ENCODE measurements at places on chromosomes 7 and 10. TPM values are rescaled to one million over a fixed set of nuclear protein-coding genes. Genes with fewer than 3 reads are reported as not detected.

Gene KNDC1
- 4.0 TPM for total RNA-seq

Gene POT1
- total RNA-seq, result 23.6 TPM

GRCh38 chr7:110803602-110804143 is 287.3 kb upstream of the LRRN3 start:
- no peaks in the 10 kb centered on the region for H3K36me3 ChIP-seq
- H3K4me1 ChIP-seq, result peaks cover 4% of the 10 kb centered on the region
- no peak for DNase-seq
- H3K27ac ChIP-seq, result no peak overlapping the region
- H3K27me3 ChIP-seq, result no peaks in the 10 kb centered on the region
- no peak overlapping the region for H3K4me3 ChIP-seq

DNA sequence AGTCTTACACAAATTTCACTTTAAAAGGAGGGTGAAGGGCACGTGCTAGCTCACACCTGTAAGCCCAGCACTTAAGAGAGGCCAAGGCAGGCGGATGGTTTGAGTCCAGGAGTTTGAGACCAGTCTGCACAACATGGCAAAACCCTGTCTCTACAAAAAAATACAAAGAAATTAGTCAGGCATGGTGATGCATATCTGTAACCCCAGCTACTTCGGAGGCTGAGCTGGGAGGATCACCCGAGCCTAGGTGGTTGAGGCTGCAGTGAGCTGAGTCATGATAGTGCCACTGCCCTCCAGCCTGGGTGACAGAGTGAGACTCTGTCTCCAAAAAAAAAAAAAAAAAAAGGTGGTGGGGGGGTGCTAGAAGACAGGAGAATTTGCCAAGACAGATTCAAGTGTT is 237.3 kb upstream of the KLF14 start:
- no peak for DNase-seq
- no peak overlapping the region for H3K4me3 ChIP-seq
- H3K27ac ChIP-seq, result no peak overlapping the region
- no peaks in the 10 kb centered on the region for H3K27me3 ChIP-seq

- peaks cover 8% of the 10 kb centered on the region for H3K36me3 ChIP-seq
- no peak for DNase-seq
- H3K27ac ChIP-seq, result no peak overlapping the region
- H3K4me3 ChIP-seq, result no peak overlapping the region
Measured at GRCh38 chr7:35430547-35431153, 176.8 kb upstream of the TBX20 start.

DNA sequence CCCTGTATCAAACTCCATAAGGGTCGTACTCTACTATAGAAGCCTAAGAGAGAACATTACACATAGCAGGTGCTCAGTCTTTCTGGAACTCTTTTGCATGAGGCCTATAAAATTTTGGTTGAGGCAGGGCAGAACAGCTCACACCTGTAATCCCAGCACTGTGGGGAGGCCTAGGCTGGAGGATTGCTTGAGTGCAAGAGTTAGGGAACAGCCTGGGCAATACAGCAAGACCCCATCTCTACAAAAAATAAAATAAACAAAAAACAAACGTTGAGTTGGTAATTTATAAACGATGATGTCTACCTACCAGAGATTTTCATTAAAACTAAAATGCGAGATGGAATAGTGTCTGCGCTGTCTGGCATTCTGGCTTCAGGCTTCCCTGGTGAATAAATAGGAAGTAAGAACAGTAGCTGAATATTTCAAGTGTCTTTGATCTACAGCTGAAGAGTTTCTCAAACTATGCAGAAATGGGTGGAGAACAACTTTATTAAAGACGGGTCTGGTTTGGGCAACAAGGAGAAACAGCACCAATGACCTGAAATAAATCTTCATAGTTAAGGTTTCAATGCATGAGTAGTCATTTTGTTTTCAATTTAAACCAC is 774 bp downstream of the PON2 start:
- no peaks in the 10 kb centered on the region for H3K27me3 ChIP-seq
- peak overlapping the region; percentile 84 for H3K4me3 ChIP-seq

- H3K27me3 ChIP-seq, result peaks cover 5% of the 10 kb centered on the region
- no peaks in the 10 kb centered on the region for H3K36me3 ChIP-seq
- no peak overlapping the region for H3K4me3 ChIP-seq
- no peaks in the 10 kb centered on the region for H3K4me1 ChIP-seq
Measured at GRCh38 chr10:117710181-117710798, 167.7 kb downstream of the EMX2 start.

DNA sequence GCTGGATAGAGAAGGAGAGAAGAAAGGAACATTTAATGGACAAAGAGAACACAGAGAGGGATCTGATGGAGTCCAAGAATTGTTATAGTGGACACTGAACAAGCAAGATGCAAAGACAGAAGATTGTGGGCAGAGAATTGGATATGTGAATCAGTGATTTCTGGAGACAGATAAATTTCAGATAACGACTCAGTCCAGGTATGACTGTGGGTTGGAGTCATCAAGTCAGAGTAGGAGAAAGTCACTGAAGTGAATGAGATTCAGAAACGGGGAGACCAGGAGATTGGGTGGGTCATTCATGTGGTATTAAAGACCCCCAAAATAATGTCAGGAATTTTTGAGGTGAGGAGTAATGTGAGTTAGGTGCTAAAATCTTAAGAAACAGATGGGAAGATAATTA is 23.0 kb downstream of the ASB4 start:
- no peak overlapping the region for H3K27ac ChIP-seq
- H3K27me3 ChIP-seq, result no peaks in the 10 kb centered on the region
- no peak overlapping the region for H3K4me3 ChIP-seq
- H3K4me1 ChIP-seq, result peaks cover 19% of the 10 kb centered on the region
- DNase-seq, result no peak

Measured in neural crest cell (in vitro differentiated cells).